ENCODE measurements at places on chromosomes 5 and 9.

DNA sequence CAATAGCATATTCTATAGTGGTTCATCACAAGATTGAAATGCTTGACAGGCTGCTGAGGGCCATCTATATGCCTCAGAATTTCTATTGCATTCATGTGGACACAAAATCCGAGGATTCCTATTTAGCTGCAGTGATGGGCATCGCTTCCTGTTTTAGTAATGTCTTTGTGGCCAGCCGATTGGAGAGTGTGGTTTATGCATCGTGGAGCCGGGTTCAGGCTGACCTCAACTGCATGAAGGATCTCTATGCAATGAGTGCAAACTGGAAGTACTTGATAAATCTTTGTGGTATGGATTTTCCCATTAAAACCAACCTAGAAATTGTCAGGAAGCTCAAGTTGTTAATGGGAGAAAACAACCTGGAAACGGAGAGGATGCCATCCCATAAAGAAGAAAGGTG, 43.8 kb downstream of the GCNT1 start:
- DNase-seq = no peak

- no peak for DNase-seq
Observed at GRCh38 chr5:79842006-79842881, 148.8 kb downstream of the MTX3 start.

- DNase-seq = no peak
Observed at GRCh38 chr5:167511-167910, 23.8 kb upstream of the LRRC14B start.

- DNase-seq = no peak
Observed at GRCh38 chr9:15711931-15712330, 159.1 kb downstream of the CCDC171 start.

GRCh38 chr5:177066224-177066623, 20.5 kb upstream of the FGFR4 start:
- DNase-seq = no peak

- DNase-seq = peak; percentile 94
Observed at GRCh38 chr5:58460732-58461286, 923 bp upstream of the PLK2 start.

- no peak for DNase-seq
Observed at GRCh38 chr5:144187699-144188294, 17.1 kb downstream of the KCTD16 start.

GRCh38 chr9:110821064-110821463, 152.5 kb downstream of the MUSK start:
- no peak for DNase-seq

DNA sequence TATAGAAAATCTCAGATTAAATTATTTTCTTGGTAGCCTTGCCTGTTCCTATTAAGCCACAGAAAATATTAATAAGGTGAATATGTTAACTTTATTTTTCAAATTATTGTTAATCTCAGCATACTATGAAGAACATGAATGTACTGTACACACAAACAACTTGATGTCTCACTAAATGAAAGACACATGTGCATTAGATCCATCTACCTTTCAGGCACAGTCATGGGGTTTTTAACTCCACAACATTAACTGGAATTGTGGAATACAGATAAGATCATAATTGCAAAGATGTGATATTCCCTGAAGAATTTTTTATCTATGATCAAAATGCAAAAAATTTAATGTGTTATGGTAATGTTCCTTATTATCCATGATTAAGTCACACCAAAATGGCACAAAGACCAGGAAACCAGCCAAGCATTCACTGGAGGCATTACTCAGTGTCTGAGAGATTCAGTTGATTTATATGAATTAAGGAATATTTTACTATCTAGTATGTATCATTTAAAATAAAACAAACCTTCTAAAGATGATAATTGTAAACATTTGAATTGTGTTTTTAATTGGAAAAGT, 150.0 kb upstream of the VCAN start:
- DNase-seq = no peak

GRCh38 chr9:82363198-82363597, 374.6 kb downstream of the SPATA31D1 start:
- DNase-seq = peak; percentile 46

DNA sequence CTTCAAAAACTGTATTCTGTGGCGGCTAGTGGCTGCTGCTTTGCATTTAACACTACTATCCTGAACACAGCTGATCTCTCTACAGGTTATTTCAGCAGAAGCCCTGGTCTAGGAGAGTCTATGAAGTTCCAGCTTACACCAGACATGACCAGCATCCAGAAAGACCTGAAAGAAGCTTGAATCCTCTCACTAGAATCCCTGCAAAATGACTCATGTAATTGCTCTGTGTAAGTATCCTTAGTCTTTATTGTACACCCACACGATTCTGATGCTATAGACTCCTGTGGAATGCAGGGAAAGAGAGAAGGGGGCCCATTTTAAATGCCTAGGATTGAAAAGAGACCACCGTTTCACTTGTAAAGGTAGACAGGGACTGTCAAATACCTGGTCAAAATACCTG, 859 bp upstream of the GRIA1 start:
- DNase-seq = no peak

GRCh38 chr9:1219284-1219683, 169.1 kb downstream of the DMRT2 start:
- no peak for DNase-seq

- DNase-seq = no peak
Observed at GRCh38 chr5:108581026-108581425, 166.7 kb upstream of the FER start.

GRCh38 chr5:127967983-127968592, 115.5 kb upstream of the SLC12A2 start:
- no peak for DNase-seq

DNA sequence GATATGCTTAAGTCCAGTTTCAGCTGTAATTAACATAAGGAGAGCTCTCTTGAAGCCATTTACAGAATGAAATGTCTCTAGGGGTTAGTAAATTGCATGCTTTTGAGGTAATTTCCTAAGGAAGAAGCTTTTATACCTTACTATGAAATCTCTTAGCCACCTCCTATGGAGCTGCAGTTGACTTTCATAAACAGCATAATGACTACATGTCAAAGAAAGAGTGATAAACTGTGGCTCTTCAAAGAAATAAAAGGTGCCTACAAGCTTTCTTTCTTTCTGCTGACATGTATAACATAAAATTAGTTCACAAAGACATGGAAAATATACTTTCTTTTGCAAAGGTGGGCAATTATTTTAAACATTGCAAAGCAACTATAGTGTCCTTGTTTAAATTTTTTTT, 90.8 kb downstream of the TMEM167A start:
- DNase-seq = no peak

DNA sequence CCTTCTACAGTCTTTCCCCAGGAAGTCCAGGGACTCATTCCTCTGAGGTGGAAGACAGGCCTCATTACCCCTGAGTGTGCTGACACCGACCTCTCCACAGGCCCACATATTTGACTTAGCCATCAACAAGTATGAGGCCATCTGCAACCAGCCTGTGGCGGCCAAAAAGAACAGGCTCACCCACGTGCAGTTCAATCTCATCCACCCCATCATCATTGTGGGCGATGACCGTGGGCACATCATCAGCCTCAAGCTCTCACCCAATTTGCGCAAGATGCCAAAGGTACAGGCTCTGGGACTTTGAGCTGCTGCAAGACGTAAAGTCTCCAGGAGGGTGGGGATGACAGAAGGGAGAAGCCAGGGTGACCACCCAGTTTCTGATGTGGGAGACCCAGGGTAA, 5.6 kb downstream of the ENHO start:
- no peak for DNase-seq

GRCh38 chr9:19939734-19940278, 151.0 kb upstream of the SLC24A2 start:
- DNase-seq = no peak

DNA sequence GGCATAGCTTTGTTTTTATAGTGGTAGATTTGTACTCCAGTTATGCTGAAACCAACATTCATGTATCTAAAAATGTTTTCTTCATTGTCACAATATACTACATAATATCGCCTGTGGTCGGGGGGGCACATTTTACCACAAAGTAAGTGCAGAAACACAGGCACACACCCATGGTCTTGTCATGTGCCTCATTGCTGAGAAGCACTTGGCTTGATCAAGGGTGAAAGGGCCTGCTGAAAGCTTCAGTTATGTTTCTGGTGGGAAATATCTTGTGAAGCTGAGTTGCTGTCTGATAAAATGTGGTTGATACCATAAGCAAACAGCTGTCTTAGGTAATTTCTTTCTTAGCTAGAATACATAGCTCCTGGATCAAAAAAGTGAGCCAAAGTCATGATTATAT, 393.1 kb downstream of the MAN2A1 start:
- DNase-seq = no peak

- DNase-seq = peak; percentile 47
Observed at GRCh38 chr5:10333154-10334006, 20.1 kb upstream of the MARCHF6 start.

- peak; percentile 83 for DNase-seq
Observed at GRCh38 chr5:125199968-125200865, 453.8 kb upstream of the ZNF608 start.

DNA sequence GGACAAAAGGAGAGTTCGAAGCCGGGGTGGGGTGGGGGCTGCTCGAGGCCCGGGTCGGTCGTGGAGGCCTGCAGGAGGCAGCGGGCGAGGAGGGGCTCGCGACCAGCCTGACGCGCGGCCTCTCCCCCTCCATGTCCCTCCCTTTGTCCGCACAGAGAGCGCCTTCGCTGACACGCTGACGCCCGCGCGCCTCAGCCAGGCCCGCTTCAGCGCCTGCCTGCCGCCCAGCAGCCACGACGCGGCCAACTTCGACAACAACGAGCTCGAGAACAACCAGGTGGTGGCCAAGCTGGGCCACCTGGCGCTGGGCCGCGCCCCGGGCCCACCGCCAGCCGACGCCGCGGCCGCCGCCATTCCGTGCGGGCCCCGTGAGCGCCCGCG, 42.2 kb downstream of the NEURL1B start:
- DNase-seq = peak; percentile 52

DNA sequence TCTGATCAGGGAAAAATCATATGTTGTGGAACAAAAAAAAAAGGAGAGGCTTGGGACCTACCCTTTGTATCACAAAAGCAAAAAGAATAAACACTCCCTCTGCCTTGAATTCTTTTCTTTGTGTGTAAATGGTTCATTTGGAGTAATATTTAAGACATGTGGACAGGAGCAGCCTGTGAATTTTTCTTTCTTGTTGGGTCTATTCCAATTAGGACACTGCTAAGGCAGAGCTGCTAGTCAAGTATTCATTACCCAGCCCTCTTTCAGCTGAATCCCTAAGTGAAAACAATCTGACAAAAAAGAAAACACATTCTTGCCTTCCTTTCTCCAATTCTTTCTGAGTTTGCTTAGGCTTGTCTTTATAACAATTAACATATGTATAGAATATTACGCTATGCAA, 330.0 kb downstream of the EBF1 start:
- DNase-seq = no peak

- no peak for DNase-seq
Observed at GRCh38 chr5:147912011-147912410, 5.7 kb upstream of the C5orf46 start.

- peak; percentile 73 for DNase-seq
Observed at GRCh38 chr5:321230-321725, at the start of gene AHRR. Gene AHRR (plus strand): TSS chr5:321714. CDS start chr5:343903, 22,189 bp downstream.

GRCh38 chr5:113378081-113378480, 56.7 kb downstream of the TSSK1B start:
- no peak for DNase-seq

DNA sequence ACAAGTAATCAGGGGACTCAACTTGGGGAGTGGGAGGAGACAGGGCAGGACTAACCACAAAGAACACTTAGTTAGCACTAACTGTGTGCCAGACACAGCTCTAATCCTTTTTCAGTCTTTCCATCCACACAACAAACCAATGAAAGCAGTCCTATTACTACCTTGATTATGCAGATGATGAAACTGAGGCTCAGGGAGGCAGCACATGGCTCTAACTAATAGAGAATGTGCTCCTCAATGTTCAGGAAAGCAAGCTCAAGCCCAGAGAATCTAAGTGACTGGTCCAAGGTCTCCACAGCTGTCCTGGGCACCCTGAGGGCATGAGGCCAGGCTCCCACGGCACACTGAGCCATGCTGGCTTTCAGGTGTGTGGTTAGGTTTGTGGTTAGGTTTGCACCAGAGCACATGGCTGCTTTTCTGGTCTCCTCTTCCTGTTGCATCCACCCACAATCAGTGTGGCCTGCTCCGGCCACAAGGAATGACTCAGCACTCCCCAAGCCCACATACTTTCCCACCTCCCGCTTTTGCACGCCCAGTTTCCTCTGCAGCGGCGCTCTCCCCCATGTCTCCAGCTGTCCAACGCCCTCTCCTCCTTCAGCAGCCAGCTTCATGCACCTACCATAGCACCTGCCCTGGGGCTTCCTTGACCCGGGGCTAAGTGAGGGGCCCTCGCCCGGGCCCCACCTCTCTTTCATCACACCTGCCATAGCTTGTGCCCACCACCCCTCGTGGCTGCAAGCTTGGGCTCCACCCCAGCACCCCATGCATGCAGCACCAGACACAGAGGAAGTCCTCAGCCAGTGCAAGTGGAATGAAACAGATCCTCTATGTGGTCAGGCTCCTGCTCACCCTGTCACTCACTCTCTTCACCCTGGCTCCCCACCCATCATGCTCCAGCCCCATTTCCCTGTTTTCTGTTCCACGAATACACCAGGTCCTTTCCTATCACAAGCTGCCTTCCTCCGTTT, 133.1 kb downstream of the GABBR2 start:
- peak; percentile 11 for DNase-seq

- no peak for DNase-seq
Observed at GRCh38 chr5:33439905-33440481, 772 bp upstream of the TARS1 start.

DNA sequence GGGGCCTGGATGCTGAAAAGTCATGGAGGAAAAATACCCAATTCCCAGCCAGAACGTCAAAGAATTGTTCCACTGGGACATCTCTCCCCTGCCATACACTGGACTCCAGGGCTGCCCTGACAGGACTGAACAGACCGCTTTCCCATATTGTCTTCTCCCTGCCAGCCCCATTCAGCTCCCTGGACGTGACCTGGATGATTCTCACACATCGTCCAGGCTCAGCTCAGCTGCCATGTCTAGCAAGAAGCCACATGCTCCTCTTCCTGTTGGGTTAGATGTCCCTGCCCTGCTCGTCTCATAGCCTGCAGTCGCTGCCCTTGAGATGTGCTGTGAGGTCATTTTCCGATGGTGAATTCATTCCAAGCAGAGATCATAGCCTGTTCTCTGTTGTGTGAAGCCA, 37.4 kb downstream of the FOXI1 start:
- no peak for DNase-seq

DNA sequence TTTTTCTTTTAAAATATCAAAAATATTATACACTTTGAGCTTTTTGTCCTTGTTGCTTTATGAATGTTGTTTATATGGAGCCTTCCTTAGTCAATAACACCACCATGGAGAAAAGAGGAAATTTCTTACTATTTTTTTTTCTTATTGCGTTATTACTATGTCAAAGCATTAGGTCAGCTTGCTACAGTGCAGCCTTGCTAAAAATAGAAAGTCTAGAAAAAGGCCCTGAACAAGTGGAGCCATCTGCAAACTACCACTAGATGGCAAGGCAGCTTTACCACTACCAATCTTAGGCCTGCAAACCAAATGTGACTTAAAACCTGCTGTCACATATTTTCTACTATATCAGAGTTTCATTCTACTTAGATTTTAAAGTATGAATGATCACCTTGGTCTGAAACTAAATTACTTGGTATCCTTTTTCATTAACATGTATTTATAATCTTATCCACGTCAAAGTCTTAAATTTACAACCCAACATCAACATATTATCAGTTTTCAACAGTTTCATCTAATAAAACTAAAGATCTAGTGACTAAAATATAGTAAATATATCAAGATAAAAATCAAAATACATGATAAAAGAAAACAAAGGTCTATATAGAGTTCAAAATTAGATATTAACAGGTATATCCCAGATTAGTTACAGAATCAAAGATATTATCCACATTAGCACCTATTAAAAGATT, 113.1 kb upstream of the ACOT12 start:
- peak; percentile 81 for DNase-seq

- no peak for DNase-seq
Observed at GRCh38 chr9:109551651-109552050, 53.5 kb upstream of the PTPN3 start.

Measured in mesendoderm (in vitro differentiated cells).